Bone marrow (tissue), 2 donors: ENCODE measurements at places on chromosomes 11 and 22.

GRCh38 chr11:60699284-60699691 lies at the start of gene MS4A8:
MS4A8 (plus strand) TSS chr11:60699612; CDS start chr11:60700861, 1,249 bp downstream.
- DNase-seq: no peak

- no peak for DNase-seq
These were observed 1734.0 kb upstream of the RAG2 start for GRCh38 chr11:38332046-38332445.

- DNase-seq: no peak
These were observed 149.4 kb upstream of the NCAM1 start for GRCh38 chr11:112811783-112812182.

- DNase-seq: no peak
These were observed 25.1 kb downstream of the ELFN2 start for GRCh38 chr22:37402184-37402506.

GRCh38 chr11:17798253-17798652 lies 63.7 kb downstream of the KCNC1 start:
- DNase-seq: no peak

DNA sequence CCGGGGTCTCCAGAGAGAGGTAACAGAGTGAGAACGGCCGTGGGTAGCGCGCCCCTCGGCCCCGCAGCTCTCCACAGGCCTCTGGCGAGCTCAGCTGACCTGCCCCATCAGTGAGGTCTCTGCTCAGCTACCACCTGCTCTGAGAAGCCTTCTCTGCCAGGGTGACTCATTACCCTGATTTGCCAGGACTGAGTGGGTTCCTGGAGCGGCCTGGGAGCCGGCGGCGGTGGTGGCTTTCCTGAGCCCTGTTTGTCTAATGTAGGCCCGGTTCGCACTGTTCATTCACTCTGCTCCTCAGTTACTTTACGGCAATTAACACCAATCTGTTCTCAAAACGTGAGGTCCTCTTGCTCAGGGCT lies 351.0 kb upstream of the B3GAT1 start:
- DNase-seq: no peak

- DNase-seq: no peak
These were observed 435.1 kb upstream of the DDI1 start for GRCh38 chr11:103601225-103601846.
